ENCODE measurements at places on chromosomes 5 and 9.

GRCh38 chr5:40277161-40277906 is 402.4 kb upstream of the PTGER4 start:
- no peak for DNase-seq

DNA sequence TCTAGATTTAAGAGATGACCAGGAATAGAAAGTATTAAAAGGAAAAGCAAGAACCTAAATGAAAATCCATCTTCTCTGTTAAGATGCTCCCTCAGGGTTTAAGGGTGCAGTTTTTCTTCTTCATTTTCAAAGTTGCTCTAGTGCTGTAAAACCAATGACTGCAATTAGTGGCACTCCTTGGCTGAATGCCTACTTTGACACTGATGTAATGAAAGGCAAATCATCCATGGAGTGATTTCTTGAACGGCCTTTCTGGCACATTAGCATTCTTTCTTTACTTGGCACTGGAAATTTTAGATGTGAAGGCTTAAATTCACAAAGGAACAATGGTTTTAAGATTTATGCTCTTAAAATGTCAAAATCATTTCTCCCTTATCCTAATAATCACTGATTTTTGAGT is 19.3 kb upstream of the ISCA1 start:
- DNase-seq, result no peak

DNA sequence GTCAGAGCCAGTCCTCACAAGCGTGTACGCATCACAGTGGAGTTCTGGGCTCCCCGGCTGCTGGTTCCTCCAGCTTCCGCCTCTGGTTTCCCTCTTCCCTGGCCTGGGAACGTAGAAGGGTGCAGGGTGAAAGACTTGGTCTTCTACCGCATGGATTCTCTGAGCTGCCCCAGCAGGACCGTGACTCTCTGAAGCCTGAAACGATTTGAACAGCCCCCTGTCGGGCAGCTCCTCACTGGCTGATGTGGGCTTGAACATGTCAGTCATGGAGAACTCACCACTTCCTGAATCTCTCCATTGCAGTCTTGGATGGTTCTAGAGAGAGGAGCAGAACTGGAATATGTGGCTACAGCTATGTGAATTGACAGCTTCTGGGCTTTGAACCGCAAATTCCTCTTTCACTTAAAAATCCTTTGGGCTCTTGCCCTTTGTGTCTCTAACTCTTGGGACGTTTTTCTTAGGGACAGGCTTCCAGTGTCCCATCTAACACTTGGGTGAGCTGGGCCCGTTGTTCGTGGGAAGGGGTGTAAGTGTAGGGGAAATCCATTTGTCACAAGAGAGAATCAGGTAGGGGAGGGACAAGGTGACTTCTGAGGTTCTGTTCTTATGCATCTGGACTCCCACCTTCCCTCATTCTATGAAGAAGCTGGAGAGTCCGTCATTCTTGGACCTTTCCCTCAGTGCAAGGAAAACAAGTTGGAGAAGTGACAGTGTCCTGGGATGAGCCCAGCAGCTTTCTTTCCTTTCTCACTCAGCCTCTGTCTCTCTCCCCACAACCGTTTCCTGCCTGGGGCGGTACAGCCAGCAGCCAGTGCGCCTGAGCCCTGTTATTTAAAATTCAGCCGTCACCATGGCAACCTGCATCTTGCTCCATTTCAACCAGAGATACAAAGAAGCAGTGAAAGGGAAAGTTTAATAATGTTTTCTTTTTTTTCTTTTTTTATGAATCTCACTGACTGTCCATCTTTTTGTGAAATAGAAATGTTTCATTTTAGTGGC is 84.7 kb downstream of the PTTG1 start:
- no peak for DNase-seq

GRCh38 chr9:116497095-116497890 is 189.8 kb upstream of the TRIM32 start:
- no peak for DNase-seq

DNA sequence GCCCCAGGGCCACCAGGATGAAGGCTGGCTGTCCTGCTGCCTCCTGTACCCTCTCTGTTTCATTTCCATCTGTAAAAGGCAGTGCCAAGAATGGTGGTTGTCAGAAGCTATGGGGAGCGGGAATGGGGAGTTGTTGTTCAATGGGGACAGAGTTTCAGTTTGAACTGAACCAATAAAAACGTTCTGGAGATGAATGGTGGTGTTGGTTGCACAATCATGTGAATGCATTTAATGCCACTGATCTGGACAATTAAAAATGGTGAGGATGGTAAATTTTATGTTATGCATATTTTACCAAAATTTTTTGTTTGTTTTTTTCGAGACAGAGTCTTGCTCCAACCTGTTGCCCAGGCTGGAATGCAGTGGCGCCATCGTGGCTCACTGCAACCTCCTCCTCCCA is 58.1 kb downstream of the PTPDC1 start:
- no peak for DNase-seq

GRCh38 chr5:33901156-33901555 is 9.4 kb upstream of the ADAMTS12 start:
- DNase-seq, result peak; percentile 56

DNA sequence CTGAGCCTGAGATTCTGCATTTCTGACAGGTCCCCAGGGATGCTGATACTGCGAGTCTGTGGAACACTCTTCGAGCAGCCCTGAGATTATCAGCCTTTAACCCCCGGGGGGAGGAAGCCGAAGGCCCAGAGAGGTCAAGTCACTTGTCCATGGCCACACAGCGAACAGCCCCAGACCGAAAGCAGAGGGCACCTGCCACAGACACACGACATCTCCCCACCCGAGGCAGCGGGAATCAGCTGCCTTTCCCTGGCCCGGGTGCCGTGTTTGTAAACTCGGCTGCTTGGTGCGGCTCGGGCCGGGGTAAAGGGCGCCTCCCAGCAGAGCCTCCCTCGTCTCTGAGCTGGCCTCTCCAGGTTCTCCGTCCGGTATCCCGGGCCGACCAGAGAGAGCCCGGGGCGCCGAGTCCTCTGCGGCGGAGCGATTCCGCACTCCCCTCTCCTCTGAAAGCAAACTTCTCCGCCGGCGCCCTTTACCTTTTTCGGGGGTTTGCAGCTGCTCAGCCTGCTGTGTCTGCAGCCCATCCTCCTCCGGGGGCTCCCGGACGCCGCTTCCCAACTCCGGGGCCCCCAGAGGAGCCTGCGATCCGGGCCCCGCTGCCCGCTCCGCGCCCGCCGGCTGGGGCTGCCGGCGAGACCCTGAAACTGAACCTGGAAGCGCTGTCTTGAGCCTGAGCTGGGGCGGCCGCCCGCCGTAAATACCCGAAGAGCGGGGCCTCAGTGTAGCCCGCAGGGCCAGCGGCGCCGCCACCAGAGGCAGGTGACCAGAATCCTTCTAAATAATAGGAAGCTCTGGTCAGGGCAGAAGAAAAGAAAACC is at the start of gene CCDC69:
TSS of gene CCDC69 (minus strand) at position 646 of the 818 bp plus-strand sequence. CDS start at position 524, 122 bp downstream.
- DNase-seq, result no peak

DNA sequence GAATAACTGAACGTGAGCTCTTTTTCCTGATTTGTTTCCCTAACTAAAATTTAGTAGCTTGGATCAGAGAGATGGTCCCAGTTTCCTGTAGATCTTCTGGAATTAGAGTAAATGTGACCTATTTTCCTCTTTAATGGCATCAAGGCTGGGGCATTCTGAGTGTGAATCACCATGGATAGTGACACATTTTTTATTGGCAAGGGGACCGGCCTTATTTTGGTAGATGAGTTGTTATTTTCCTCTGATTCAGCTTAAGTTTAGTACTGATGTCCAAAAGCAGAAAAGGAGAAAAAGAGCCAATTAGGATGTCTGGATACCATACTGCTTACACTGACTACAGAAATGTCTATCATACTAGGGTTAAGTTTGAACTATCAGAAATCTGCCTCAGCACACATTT is 68.1 kb downstream of the RNF38 start:
- DNase-seq, result no peak

All from AG09309 (cell line).